ENCODE measurements at places on chromosomes 1 and 21.

- no peak for DNase-seq
Measured at GRCh38 chr1:226988334-226988666, 48.2 kb downstream of the COQ8A start.

GRCh38 chr21:41612674-41613532 lies 104.9 kb upstream of the TMPRSS2 start:
- peak; percentile 90 for DNase-seq

DNA sequence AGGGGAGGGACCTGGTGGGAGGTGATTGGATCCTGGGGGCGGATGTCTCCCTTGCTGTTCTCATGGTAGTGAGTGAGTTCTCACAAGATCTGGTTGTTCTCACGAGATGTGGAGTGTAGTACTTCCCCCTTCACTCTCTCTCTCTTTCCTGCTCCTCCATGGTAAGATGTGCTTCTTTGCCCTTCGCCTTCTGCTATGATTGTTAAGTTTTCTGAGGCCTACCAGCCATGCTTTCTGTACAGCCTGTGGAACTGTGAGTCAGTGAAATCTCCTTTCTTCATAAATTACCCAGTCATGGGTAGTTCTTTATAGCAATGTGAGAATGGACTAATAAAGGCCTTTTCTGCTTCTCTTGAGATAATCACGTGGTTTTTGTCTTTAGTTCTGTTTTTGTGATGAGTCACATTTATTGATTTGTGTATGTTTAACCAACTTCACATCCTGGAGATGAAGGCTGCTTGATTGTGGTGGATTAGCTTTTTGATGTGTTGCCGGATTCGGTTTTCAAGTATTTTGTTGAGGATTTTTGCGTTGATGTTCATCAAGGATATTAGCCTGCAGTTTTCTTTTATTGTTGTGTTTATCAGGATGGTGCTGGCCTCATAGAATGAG lies 45.5 kb downstream of the RABGAP1L start:
- DNase-seq, result no peak

GRCh38 chr1:220791956-220792355 lies 5.2 kb downstream of the MTARC1 start:
- DNase-seq, result no peak

- DNase-seq, result no peak
Measured at GRCh38 chr1:248589334-248589733, 8.2 kb downstream of the OR2T10 start.

GRCh38 chr1:44031252-44032169 lies at the start of gene SLC6A9:
Gene SLC6A9, minus strand, starts transcription at chr1:44031462. Its CDS starts 7,185 bp downstream, at chr1:44024277.
- DNase-seq, result peak; percentile 81

- DNase-seq, result no peak
Measured at GRCh38 chr1:20224546-20224945, 38.2 kb upstream of the PLA2G2C start.

GRCh38 chr1:194717941-194718340 lies 1531.5 kb upstream of the B3GALT2 start:
- peak; percentile 63 for DNase-seq

DNA sequence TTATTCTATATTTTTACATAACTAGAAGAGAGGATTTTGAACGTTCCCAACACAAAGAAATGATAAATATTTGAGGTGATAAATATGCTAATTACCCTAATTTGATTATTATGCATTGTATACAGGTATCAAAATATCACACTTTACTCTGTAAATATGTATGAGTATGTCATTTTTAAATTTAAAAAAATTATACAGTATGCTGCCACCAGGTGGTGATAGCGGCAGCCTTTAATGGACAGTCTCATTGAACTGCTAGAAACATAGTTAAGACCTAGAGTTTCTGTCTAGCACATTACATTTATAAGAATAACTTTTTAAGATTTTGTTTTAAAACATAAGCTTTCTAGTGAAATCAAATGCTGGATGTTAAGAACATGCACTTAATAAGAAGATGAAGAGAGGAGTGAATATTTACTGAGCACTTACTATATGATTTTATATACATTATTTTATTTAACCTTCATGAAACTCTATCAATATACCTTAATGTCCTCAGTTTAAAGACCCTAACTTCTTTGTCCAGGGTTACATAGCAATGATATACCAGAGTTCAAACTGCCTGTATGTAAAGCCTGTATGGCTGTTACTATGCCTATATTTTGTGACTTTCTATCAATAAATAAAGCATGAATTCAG lies 207.1 kb downstream of the NUF2 start:
- DNase-seq, result peak; percentile 15

DNA sequence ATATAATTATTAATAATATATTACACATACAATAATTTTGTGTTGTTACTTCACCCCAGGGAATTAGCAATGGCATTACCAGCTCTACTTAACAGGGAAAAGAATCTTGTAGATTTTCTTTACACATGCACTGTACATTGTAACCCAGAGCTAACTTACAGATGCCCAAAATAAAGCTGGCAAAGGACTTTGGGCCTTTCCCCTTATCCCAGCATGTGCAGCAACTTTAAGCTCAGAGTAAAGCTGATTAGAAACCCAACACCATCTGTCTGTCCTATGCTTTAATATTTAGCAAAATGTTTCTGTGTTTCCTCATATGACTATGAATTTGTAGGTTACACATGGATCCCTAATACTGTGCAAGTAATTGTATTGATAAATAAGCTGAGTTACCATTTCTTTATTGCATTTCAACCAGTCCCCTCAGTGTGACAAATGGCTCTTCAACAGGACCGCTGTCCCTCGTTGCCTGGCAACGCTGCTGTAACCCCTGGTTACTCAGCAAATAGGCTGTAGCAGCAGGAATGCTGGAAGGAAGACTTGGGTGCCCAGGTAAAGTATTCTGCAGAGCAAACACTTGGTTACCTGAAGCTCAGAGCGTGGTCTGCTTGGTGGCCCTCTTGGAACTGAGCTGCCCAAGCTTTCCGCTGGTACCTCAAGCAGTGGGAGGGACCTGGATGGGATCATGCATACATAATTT lies at the start of gene USH2A:
TSS of gene USH2A (minus strand) at position 628 of the 700 bp plus-strand sequence. CDS start 1,112 bp downstream, outside the sequence.
- DNase-seq, result no peak

DNA sequence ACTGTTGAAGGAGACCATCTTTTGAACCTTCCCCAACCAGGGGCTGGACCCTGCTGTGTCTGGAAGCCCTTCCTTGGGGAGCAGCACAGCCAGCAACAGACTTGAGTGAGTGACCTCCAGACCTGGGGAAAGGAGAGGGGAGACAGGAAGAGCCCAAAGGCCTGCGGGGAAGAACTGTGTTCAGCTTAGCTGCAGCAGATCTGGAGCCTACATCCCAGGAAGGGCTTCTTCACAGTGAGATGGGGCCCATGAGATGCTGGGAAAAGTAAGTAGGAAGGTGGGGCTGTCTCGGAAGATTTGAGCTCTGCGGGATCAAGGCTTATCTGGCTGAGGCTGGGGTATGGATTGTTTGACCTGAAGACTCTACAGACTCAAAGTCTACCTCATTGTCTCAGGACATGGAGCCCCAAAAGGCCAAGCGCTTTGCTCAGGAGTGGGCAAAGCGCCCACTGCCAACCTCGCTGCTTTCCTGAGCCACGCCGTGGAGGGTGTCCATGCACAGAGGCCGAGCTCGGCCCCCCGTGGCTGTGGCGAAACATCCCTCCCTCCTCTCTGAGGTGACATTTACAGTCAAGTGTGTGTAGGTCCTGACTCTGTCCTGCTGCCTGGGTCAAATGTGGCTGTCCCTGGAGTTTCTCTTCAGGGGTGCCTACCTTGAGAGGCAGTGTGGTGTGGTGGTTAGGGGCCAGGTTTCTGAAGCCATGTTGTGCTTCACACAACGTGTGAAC lies 24.5 kb downstream of the SPOCD1 start:
- no peak for DNase-seq

GRCh38 chr1:163766257-163766918 lies 444.6 kb downstream of the NUF2 start:
- no peak for DNase-seq

GRCh38 chr1:57410508-57410907 lies 13.4 kb downstream of the DAB1 start:
- DNase-seq, result no peak

GRCh38 chr1:233393084-233393840 lies 65.7 kb downstream of the MAP3K21 start:
- DNase-seq, result no peak

GRCh38 chr1:24902471-24902891 lies 27.6 kb downstream of the RUNX3 start:
- DNase-seq, result no peak

- no peak for DNase-seq
Measured at GRCh38 chr21:31497914-31498313, 153.9 kb upstream of the TIAM1 start.

GRCh38 chr21:29625990-29626389 lies 313.8 kb downstream of the GRIK1 start:
- DNase-seq, result no peak

DNA sequence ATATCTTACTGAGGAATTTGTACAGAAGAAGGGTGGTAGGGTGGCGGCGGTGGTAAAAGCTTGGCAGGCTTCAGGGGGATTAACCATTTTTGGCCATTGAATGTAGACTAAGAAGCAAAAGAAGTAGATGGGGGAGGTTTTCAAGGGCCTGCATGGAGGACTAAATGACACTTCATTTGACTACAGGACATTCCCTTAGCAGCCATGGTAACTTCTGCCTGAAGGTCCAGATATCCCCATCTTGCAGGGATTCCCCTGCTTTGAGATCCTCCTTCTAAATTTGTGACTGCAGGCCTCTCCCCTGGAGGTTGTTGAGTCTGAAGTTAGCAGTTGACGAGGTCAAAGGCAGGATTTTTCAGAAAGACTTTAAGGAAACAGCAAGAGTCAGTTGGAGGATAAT lies 4.8 kb downstream of the VASH2 start:
- DNase-seq, result no peak

DNA sequence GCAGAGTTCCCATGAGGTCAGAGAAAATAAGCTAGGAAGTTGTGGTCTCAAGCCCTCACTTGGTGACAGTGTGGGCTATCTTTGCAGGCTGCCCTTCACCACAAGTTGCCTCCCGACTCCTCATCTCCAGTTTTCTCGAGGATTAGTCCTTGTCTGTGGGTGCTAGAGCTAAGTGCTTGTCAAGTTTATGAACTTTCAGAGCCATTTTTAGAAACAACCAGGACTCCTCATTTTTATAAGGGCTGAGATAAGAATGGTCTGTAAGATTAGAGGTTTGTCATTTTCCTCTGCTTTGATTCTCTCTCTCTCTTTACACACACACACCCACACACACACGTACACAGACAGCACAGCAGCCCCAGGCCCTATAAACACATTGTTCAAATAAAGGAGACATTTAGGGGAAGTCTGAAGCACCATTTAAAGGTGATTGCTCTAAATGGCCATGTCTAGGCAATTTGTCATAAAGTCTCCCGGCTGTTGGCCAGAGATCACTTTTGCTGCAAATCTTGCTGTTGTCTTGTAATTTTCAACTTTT lies 127.2 kb downstream of the LACTBL1 start:
- DNase-seq, result no peak

All from IMR-90 (cell line).